ENCODE measurements at places on chromosomes 16 and 17.
A peak's percentile ranks its signal among the peaks of the same experiment; 100 is the strongest.

DNA sequence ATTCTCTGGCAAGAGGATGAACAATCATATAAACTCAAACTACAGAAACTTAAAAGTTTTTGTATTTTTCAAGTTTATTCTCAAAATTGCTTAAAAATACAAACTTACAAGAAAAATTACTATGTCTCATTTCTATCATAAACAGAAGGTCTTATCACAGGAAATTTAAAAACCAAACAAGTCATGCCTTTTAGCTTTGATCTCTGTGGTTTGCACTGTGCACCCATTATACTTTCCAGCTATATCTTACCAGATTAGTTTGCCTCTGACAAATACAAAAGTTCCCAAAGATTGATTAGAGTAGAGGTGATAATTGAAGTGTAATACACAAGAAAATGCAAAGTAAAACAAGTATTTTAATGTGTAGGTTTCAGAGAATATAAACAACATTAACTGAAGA lies 117.4 kb downstream of the MYO1D start:
- no peak for DNase-seq

GRCh38 chr17:74776990-74777389 lies 845 bp upstream of the NAT9 start:
- no peak for DNase-seq

- no peak for DNase-seq
Measured at GRCh38 chr17:550463-551180, 164.0 kb downstream of the VPS53 start.

GRCh38 chr16:16797239-16797638 lies 418.3 kb downstream of the NPIPA7 start:
- no peak for DNase-seq

DNA sequence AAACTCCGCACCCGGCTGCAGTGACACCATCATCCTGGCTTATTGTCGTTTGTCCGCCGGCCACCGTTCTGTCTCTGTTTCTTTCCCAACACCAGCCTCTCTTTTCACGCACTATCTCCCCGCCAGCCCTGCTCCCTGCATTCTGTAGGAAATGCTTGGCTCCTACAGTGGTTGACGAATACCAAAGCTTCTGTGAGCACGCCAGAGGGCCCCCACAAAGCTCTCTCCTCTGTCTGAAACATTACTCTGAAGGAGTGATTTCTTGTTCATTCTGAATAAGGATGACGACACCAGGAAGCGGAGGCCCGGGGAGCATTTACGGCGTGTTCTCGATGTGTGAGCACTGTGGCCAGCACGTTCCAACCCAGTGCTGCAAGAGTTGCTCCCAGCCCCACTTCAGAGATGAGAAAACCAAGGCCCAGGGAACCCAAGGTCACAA lies 58.8 kb downstream of the ADCY9 start:
- no peak for DNase-seq

DNA sequence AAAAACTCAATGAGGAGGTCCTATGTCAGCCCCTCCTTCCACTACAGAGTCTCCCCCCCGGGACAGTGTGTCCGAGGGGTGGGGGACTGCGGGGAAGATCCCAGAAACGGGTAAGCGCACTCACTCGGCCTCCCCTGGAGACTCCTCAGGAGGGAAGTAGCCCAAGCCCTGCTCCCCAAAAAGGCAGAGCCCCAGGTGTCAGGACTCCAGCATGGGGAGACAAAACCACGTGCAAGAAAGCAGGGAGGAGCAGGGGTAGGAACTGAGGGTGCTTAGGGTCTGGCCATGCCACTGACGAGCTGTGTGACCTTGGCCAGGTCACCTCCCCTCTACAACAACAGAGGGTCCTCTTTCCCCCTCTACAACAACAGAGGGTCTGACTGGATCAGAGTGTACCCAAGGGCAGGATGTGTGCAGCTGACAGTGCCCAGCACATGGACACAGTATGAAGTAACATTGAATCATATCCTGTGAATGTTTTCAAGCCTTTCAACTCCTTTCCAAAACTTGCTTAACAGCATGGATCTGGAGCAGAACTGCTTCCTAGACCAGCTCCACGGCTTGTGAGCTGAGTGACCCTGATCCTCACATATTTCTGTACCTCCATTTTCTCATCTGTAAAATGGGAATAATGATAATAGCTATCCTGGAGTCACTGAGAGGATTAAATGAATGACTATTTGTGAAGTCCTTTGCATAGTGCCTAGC lies 2.1 kb upstream of the NAGS start:
- no peak for DNase-seq

GRCh38 chr16:54568906-54569807 lies 282.6 kb upstream of the IRX3 start:
- DNase-seq = no peak

- no peak for DNase-seq
Measured at GRCh38 chr16:30903596-30903995, 7.2 kb downstream of the CTF1 start.

GRCh38 chr17:76671912-76672262 lies 28.3 kb upstream of the ST6GALNAC1 start:
- DNase-seq = no peak

DNA sequence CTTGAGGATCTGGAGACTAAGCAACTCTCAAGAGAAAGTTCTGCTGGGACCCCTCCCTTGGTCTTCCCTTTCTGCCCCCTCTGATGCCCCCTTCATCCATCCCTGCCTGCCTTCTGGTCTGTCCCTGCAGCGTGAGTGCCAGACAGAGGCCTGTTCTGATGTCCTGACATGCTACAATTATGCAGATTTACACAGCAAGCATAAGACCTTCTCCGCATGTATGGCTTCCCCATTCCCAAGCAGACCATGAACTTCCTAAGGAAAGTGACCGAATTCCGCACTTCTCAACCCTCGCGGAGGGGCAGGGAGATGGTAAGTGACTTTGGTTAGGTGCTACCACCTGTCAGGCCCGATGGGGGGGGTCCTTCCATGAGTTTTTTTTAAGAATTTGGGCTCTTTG lies 150.1 kb upstream of the SDK2 start:
- DNase-seq = no peak

GRCh38 chr16:12526515-12526914 lies 277.2 kb downstream of the CPPED1 start:
- DNase-seq = no peak

GRCh38 chr17:64418506-64419339 lies 28.1 kb upstream of the PECAM1 start:
- peak; percentile 73 for DNase-seq
